Prostate gland (tissue), 2 donors: ENCODE measurements at places on chromosomes 2 and 18. TPM values are rescaled to one million over a fixed set of nuclear protein-coding genes. Genes with fewer than 3 reads are reported as not detected.

DNA sequence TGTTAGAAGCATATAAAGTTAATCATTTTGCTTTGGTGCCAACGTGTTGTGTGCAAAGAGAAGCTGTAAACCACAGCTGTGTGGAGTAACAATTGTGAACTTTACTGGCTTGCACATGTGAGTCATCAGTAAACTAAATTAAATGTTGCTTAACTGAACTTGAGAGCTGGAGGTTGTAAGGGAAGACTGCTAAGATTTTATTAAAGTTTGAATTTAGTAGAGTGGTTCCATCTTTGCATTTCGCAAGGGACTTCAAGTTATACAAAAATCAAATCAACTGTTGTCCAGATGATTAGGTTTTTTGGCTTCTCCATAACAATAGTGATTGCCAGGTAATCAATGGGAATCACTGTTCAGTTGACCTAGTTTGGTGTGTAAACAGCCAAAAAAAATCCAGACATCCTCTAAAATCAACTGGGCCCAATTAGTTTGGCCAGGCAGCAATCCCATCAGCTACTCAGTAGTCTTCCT is 247.4 kb downstream of the MYO3B start:
- peak; percentile 10 for DNase-seq

DNA sequence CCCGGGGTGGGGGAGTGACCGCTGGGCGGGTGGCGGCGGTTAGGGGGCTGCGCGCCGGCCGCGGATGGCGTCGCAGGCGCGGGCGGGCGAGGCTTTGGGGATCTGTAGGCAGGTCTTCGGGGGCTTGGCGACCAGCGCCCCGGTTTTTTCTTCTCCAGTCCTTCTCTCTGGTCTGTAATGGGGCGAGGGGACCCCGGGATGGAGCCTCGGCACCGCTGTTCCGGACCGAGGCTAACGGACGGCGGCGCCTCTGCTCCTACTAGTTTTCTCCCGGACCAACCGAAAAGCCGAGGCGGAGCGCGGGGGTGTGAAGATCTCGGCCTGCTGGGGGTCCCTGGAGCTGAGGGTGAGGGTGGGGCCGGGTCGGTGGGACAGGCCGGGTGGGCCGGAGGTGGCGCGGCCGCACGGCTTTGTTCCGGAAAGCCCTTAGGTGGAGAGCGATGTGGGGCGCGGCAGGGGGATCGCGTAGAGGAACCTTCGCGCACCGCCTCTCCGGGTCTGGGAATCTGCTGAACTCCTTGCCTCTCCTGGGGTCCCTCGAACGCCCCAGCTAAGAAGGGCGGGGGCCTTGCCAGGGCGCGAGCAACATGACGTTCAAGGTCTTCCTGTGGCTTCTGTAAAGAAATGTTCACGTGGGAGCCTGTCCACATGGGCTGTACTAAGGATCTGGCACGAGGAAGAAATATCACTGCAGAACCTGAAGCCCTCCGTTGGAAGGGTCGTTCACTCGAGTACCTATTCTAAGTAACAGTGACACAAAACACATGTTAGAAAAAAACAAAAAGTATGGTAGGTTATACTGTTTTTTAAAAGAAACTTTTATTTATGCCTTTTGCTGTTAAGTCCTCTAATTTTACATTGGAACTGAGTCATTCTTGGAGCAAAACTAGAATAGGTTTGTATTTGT is 861 bp downstream of the SLC39A10 start:
- DNase-seq = peak; percentile 68

DNA sequence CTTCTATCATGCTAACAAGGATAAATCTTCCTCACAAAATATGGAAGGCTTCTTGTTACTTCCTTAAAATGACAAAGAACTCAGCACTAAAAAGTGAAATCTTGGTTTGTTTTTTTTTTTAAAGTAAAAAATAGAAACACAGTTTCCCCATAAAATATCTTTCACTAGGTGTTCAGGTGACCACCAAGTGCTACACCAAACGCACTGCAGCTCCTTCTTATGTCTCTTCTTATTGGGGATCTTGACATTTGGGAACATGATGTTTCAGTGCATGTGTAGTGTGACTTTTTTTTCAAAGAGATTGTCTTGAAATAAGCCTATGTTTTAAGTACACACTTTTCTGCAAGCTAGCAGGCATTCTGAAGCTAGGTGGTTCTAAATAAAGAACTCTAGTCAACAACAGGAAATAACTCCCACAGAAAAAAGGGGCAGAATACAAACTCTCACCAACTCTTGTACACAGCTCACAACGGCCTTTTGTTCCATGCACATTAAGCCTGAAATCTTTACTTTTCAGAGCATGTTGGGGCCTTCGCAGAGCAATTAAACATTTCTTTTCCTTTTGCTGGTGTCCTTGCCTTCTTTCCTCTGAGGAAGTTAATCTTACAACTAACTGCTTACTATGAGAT is 13.2 kb upstream of the SERTAD2 start:
- DNase-seq = no peak

DNA sequence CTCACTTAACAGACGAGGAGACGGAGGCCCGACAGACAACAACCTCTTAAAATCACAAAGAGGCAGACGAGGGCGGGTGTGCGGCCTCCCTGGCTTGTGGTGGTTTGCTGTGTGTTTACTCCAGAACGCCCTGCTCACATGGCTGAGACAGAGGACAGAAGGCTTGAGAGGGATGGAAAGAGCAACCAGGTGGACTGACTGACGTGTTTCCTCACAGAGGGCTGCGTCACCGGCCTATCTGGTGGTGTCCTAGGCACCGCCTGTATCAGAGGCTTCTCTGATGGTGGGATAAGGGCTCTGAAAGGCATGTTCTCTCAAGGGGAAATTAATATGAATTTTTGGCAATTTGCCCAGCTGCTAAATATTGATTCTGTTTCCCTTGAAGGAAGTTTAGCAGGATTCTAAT is 47.0 kb upstream of the RALBP1 start:
- peak; percentile 19 for DNase-seq

Gene ELOA2
- total RNA-seq = not detected

GRCh38 chr2:174667250-174667860 is 69.8 kb upstream of the WIPF1 start:
- no peak for DNase-seq

DNA sequence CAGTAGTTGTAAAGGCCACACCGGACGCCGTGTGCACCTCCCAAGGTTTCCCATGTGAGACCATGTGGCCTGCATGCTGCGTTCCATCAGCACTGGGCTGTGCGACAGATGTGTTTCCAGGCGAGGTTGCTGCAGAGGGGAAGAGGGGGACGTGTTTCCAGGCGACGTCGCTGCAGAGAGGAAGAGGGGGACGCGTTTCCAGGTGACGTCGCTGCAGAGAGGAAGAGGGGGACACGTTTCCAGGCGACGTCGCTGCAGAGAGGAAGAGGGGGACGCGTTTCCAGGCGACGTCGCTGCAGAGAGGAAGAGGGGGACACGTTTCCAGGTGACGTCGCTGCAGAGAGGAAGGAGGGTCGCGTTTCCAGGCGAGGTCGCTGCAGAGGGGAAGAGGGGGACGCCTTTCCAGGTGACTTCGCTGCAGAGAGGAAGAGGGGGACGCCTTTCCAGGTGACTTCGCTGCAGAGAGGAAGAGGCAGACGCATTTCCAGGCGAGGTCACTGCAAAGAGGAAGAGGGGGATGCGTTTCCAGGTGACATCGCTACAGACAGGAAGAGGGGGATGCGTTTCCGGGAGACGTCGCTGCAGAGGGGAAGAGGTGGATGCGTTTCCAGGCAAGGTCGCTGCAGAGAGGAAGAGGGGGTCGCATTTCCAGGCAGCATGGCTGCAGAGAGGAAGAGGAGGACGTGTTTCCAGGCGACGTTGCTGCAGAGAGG is 24.5 kb downstream of the NFATC1 start:
- DNase-seq = no peak

DNA sequence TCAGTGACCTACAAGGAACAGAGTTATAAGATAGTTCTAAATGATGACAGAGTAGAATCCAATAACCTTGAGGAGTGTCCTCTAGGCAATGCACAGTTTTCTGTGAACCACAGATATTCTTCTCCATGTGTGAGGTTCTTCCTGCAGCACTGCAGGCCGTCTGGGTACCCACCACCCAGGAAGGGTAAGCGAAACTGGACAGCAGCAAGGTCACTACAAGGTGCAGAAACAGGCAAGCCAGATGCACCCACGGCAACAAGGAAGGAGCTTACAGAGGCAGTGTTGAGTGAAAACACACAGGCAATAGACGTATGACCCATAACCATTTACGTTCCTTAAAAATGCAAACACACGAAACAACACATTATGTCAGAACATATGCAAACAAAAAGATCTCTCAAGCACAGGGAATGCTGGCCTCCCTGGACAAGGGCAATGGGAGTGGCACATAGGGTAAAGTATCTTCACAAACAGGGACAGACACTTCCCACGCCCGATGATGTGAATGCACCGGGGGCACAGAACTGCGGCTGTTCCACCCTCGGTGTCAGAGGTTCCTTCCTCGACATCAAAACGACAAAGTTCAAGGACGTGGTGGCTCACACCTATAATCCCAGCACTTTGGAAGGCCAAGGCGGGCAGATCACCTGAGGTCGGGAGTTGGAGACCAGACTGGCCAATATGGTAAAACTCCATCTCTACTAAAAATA is 84.1 kb downstream of the NDUFA10 start:
- no peak for DNase-seq

DNA sequence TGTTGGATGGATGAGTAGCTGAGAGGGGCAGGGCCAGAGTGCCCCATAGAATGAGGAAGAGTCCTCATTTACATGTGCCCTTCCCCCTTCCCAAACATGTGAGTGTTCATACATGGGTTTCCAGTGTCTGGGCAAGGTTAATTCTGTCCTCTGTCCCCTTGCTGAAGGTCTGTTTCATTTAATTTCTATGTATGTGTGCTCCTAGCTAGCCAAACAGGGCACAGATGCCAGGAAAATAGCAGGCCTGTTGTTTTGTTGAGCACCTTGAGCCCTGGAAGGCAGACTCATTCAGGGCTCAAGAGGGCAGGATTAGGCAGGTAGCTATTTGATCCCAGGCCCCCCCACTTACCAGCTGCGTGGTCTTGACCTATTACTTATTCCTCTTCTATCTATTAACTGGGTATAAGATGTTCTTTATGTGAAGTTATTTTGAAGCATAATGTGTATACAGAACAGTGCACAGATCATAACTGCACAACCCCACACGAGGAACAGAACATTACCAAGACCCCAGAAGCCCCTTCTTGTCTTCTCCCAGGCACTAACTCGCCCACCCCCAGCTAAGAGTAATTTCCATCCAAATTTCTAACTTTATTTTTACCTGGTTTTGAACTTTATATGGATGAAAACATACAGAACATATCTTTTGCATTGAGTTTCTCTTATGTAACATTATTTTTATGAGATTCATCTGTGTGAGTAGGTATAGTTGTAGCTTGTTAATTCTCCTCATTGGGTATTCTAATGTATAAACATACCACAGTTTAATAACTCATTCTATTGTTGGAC is 164.3 kb downstream of the RPIA start:
- DNase-seq = no peak

Gene TBR1
- total RNA-seq = 0.45 TPM

DNA sequence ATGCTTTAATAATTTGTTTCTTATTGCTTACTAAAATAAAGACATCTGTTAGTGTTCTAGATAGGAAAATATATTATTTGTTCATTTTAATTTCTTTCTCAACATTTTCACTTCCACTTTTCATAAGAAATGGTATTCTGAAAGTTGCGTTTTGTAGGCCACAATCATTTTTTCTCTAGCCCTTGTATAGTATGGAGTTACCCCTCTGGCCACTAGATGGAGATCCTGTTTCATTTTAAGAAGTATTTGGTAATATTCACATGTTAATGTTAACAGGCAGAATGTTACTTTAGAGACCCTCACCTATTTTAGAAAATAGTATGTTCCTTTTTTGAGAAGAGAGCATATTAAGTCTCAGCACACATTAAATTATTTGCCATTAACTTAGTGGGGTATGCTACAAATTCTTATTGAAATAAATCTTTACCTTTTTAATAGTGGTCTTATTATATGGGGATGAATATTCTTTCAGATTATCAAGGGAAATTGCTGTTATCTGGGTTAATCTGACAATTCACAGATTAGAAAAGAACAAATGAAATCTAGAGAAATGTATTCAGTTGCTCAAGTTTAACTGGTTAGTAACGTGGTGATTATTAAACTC is 73.9 kb upstream of the TTC27 start:
- no peak for DNase-seq

GRCh38 chr2:43531251-43531650 is 64.6 kb downstream of the THADA start:
- DNase-seq = no peak

DNA sequence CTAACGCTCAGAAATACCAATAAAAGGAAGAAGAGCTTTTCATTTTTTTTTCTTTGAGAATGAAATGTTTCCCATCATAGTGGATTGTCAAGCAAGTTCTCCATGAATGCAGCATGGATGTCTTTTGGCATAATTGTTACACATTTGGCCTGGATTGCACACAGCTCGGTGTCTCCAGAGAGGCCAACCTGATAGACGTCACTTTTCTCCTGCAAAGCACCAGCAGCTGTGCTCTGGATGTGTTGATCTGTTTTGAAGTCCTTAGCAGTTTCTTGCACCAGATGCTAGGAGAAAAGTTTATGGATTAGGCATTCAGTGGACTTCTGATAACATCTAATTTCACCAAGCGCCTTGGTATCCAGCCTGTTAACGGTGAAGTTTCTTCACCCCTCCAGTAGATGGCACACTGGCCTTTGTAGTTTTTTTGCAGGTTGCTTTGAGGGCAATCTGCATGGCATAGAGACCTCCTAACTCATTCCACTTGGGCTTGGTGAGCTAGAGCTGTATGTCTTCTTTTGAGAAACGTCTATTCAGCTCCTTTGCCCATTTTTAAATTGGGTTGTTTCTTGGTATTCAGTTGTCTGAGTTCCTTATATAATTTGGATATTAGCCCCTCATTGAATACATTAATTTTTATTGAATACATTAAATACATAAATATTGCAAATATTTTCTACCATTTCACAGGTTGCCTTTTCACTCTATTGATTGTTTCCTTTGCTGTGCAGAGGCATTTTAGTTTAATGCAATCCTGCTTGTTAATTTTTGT is 59.7 kb downstream of the PTH2R start:
- no peak for DNase-seq

Gene ADD2
- total RNA-seq = 0.32 TPM

Gene SIX2
- total RNA-seq = 1.8 TPM

DNA sequence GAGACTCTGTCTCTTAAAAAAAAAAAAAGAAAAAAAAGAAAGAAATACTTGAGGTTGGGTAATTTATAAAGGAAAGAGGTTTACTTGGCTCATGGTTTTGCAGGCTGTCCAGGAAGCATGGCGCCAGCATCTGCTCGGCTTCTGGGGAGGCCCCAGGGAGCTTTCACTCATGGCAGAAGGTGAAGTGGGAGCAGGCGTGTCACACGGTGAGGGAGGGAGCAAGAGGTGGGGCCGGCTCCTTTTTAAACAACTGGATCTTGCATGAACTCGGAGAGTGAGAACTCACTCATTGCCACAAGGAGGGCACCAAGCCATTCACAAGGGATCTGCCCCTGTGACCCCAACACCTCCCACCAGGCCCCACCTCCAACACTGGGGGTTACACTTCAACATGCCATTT is 30.6 kb downstream of the CYP26B1 start:
- no peak for DNase-seq

Gene SERPINB5
- 7.3 TPM for total RNA-seq

Gene GALNT13
- total RNA-seq = 0.87 TPM

DNA sequence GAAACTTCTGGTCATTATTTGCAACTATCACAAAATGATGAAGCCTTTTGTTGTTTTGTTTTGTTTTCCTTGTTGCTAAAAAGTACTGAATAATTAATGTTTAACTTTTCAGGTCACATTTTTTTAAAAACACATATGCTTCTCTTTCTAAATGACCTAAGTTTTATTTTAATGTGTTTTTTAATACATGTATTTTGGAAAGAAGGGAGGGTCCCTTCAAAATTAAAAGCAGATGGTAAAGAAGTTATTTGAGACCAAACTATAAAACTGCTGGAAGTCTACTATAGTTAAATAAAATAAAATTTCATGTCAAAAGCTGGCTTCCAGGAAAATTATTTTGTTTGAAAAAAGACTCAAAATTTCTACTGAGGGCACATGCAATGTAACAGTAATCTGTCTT is 39.5 kb upstream of the ASNSD1 start:
- DNase-seq = no peak
